ENCODE measurements at places on chromosomes 2 and 18.
A peak's percentile ranks its signal among the peaks of the same experiment; 100 is the strongest.

DNA sequence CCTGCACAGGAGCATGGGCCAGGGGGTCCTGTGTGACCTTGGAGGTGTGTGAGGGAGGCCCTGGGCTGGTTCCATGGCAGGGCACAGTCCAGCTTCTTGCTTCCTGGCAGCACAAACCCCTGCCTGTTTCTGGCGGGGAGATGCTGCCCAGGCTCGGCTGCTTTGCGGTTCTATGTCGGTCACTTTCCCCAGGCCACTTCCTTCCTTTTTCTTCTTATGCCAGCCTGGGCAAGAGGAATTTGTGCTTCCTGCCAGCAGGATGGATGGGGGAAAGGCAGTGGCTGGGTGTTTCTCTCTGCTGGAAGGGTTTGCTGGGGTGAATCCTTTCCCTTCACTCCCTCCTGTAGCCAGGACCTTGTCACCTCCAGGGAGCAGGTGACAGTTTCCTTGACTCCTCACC, 24.3 kb downstream of the ASAP2 start:
- no peak for DNase-seq

DNA sequence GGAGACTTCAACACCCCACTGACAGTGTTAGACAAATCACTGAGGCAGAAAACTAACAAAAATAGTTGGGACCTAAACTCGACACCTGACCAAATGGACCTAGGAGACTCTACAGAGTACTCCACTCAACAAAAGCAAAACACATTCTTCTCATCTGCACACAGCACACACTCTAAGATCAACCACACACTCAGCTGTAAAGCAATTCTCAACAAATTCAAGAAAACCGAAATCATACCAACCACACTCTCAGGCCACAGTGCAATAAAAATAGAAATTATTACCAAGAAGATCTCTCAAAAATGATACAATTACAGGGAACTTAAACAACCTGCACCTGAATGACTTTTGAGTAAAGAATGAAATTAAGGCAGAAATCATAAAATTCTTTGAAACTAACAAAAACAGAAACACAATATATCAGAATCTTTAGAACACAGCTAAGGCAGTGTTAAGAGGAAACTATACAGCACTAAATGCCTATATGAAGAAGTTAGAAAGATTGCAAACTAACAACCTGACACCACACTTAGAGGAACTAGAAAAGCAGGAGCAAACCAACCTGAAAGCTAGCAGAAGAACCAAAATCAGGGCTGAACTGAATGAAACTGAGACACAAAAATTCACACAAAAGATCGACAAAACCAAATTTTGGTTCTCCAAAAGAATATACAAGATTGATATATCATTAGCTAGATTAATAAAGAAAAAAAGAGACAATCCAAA, 46.3 kb downstream of the RTTN start:
- DNase-seq, result no peak

DNA sequence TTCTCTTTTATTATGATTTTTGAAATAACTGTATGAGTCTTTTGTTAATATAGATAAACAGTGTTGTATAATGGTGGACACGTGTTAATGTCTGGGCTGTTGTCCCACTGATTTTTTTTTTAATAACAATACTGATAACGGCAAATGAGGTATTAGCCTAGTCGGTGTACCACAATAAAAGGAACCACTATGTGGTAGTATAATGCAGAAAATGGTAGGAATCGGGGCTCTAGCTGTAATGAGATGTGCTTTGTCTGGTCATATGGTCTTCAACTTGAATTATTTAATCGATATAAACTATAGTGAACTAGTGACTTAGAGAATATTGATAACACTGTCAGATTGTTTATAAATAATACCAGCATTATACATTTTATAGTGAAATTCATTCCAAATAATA, 517.9 kb upstream of the SPHKAP start:
- DNase-seq, result no peak

GRCh38 chr2:14137643-14138042, 494.9 kb upstream of the LRATD1 start:
- peak; percentile 5 for DNase-seq

DNA sequence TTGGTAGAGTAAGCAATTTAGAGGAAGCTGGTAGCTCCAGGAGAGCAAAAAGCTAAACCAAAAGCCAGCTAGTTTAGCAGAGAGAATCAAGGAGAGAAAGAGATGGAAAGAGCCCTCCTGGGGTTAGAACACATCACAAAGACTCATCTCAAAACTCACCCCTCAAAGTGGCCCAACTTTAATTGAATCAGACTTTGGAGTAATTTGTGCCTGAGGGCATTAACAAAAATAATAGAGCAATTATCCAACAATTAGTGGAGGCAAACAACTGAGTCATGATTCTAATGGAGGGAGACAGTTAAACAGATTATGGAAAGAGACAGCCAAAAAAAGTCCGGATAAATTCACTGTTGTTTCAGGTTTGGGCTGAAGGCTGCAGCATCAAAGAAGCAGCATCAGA, 417.4 kb downstream of the KCNJ3 start:
- no peak for DNase-seq

- DNase-seq, result no peak
Observed at GRCh38 chr2:67346718-67347407, 50.3 kb upstream of the ETAA1 start.

DNA sequence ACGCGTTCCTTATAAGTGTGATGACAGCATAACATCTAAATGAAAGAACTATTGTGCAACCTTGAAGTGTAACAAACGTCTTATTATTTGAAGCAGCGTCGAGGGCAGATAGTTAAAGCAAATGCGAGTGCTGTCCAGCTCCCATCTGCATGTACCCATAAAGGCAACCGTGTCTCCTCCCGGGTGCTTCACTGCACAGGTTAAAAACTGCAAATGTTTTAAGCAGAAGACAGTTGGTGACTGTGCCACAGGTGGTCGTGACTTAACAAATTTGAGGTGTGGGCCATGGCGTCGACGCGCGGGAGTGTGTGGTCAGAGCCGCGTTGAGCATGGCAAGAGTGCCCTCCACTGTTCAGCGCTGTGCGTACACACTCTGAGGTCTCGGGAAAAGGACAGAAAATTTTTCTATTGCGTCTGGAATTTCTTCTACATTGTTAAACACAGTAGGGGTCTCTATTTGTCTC, 6.4 kb downstream of the SALL3 start:
- DNase-seq, result no peak

DNA sequence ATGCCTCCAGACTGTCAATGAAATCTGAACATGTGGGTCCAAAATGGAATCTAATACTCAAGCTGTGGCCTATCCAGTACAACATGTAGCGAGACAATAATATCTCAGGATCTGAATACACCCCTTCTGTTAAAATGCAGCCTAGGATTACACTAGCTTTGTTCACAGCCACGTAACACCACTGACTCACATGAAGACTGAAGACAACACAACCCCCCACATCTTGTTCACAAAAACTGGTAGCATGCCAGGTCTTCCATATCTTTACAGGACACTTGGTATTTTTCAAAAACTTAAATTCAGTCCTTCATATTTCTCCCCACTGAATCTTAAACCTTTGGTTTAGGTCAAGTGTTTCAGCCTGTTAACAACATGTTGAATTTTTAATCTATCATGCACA, 84.2 kb downstream of the SLC8A1 start:
- DNase-seq, result no peak

- no peak for DNase-seq
Observed at GRCh38 chr2:112047537-112048235, 7.4 kb upstream of the TMEM87B start.

DNA sequence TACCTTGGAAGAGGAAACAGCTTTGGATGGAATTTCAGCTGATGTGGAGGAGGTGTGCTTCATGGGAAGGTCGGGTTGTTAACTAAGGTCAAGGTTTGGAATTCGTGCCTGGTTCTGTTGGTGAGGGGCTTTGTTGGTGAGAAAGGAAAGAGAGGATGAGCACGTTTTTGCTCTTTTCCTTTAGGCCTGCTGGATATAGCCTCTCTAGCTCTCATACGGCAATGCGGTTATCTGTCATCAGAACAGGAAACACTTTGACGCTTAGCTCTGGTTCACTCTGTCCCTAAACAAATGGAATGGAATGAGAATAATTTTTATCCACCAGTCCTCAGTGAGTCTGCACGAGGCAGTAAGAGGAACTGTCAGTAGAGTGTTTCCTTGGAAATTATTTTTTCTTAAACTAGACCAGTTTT, 169.7 kb upstream of the NOSTRIN start:
- DNase-seq, result no peak

GRCh38 chr2:99431587-99432275, 58.1 kb downstream of the REV1 start:
- DNase-seq, result no peak

DNA sequence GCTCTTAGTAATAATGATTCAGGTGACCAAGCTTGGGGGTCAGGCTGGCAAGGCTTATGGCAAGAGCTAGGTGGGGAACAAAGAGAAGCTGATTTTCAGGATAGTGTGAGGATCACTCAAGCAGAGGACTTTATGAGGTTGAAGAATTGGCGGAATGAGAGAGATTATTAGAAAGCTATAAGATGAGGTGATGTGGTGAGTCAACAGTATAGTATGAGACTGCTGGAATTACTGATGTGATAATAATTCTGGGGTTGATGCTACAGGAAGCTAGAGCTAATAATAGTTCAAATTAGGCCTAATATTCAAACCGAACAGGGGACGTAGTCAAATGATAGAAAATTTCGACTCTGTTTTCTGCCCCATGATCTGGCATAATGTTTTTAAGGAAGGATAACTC, 2115.3 kb upstream of the PIK3C3 start:
- no peak for DNase-seq

GRCh38 chr2:12619975-12620374, 96.8 kb upstream of the TRIB2 start:
- no peak for DNase-seq

DNA sequence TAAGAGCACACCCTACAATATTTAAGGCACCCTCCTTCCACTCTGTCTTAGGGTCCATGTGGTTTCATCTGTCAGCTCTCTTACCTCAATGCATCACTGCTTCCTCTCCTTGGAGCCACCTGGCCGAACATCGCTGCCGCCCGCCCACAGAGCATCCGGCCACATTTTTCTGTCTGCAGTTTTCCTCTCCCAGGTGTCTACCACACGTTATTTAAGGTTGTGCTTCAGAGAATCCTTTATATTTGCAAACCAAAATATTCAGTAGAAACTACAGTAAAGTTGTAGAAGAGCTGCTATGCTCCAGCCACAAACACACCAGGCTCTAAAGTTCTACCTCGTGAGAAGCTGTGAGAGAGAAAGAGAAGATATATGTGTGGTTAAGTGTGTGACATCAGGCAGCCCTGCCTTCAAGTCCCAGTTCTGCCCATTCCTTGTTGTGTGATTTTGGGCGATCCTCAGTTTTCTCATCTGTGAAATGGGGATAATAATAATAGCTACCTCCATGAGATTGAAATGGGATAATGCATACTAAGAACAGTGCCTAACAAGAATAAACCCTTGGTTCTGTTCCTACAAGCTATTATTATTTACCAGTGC, 4.9 kb upstream of the STK17B start:
- DNase-seq, result no peak

DNA sequence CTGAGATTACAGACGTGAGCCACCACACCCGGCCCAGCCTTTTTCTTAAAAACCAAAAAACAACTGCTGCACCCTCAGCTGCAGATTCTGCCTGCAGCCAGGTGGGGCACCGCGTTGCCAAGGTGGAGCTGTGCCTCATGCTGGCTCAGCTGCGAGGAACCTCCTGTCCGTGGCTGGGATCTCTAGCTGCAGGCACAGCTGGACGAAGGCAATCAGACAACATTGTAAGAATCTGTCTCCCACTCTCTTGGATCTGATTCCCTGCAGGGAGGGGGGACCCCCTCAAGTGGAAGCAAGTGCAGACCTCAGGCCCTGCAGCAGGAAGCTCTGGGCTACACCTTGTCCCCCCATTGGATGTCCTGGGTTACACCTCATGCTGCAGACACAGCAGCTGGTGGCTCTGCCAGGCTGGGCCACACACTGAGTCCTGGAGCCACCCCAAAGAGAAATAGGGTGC, 24.1 kb downstream of the CIDEA start:
- DNase-seq, result no peak

- no peak for DNase-seq
Observed at GRCh38 chr2:236764716-236765115, 195.1 kb downstream of the ACKR3 start.

- peak; percentile 46 for DNase-seq
Observed at GRCh38 chr18:8705238-8705960, at the start of gene MTCL1. TSS of gene MTCL1 (plus strand) at chr18:8705556. CDS start at chr18:8705661, 105 bp downstream.

DNA sequence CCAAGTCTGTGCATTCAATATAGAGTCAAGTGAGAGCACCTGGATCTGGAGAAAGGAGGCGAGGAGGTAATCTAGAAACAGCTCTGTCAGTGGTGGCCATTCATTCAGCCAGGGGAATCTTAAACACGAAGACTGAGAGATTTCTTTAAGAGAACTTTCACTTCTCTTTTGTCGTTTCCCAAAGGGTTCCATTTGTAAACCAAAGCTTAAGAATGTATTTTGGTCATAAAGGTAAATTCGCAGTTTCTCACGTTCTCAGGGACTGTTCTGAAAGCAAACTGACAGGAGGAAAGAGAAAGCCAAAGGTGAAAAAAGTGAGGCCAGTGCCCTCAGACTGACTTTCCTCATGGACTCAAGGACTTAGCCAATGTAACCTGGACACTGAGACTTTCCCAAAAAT, 513.5 kb downstream of the CMPK2 start:
- DNase-seq, result no peak

- no peak for DNase-seq
Observed at GRCh38 chr2:45282646-45283045, 273.4 kb upstream of the SIX2 start.

DNA sequence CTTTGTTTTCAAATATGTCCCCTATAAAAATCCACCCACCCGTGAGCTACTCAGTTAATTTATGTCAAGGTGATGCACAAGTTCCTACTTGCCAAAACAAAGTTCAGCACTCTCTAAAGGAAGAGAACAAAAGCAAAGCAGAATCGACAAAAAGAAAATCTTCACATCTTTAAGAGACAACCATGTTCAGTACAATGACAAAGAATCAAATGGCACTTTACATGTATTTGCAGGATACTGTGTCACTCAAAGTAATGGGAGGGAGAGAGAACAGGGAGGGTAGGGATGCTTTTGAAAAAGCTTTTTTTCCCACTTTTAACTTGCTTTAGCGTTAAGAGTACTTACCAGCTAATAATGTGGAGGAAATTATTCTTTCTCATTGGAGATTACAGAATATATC, 39.0 kb upstream of the FAM237A start:
- DNase-seq, result no peak

DNA sequence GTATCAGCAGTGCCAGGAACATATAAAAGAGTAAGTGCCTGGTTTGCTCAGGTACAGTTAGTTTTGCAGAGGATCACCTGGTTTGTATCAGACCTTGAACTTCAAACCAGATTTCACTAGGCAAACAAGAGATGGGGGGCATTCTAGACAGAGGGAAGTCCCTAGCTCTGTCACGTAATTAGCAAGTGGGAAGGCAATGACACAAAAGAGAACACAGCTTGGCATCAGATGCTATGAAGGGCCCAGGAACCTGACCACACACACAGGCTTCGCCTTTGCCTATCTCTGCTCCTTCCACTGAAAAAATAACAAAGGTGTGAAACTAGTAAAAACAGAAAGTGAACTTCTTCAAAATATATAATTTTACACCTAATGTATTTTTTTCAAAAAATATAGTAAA, 62.6 kb downstream of the CERKL start:
- DNase-seq, result no peak

All from Caco-2 (cell line).